ENCODE measurements at places on chromosomes 7 and 10. TPM values are rescaled to one million over a fixed set of nuclear protein-coding genes. Genes with fewer than 3 reads are reported as not detected.

- DNase-seq = peak; percentile 81
Measured at GRCh38 chr10:4947635-4948596, 15.3 kb upstream of the AKR1C1 start.

GRCh38 chr7:107237451-107237850, 68.6 kb downstream of the HBP1 start:
- DNase-seq = no peak

GRCh38 chr7:148110097-148110868, 480.3 kb upstream of the C7orf33 start:
- DNase-seq = peak; percentile 22

GRCh38 chr7:156579566-156579965, 61.0 kb upstream of the RNF32 start:
- DNase-seq = no peak

- DNase-seq = peak; percentile 75
Measured at GRCh38 chr10:87092861-87093631, 1.6 kb downstream of the GLUD1 start.

Gene SRRT
- 177 TPM for total RNA-seq

Gene CHST12
- total RNA-seq = 12.2 TPM

- peak; percentile 53 for DNase-seq
Measured at GRCh38 chr7:34928052-34928451, 109.2 kb downstream of the DPY19L1 start.

GRCh38 chr7:1953199-1954190, 279.2 kb downstream of the MAD1L1 start:
- no peak for DNase-seq

DNA sequence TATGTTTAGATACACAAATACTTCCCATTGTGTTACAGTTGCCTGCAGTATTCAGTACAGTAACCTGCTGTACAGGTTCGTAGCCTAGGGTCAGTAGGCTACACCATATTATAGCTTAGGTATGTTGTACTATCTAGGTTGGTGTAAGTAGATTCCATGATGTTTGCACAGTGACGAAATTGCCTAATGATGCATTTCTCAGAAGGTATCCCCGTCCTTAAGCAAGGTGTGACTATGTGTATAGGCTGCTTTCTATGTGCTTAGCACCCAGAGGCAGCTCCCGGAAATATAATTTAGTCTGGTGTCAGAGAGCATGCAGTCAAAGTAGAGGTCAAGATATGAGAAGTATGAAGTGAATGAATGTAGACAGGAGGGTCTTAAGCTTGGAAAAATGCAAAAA, 9.8 kb downstream of the MAPK8 start:
- no peak for DNase-seq

- no peak for DNase-seq
Measured at GRCh38 chr7:87337331-87337730, 8.1 kb upstream of the CROT start.

Gene HECTD2
- total RNA-seq = 2.9 TPM

Gene TMEM229A
- not detected for total RNA-seq

- no peak for DNase-seq
Measured at GRCh38 chr10:71770789-71771188, 2.5 kb downstream of the VSIR start.

DNA sequence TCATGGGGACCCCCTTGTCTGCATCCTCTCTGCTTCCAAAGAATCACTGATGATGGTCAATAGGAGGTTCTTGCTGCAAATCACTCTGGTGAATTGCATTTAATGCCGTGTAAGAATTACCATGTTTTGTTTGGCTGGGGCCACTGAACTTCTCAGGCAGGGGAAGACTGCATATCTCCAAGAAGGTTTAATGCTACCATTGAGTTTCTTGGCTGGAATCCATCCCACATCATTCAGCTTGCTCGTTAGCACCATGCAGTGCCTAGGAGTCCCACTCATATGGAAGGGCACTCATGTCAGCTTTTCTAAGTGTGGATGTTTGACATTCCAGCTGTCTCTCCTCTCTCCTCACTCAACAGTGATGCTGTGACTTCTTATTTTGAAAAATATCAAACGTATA, 50.2 kb upstream of the BAMBI start:
- no peak for DNase-seq

DNA sequence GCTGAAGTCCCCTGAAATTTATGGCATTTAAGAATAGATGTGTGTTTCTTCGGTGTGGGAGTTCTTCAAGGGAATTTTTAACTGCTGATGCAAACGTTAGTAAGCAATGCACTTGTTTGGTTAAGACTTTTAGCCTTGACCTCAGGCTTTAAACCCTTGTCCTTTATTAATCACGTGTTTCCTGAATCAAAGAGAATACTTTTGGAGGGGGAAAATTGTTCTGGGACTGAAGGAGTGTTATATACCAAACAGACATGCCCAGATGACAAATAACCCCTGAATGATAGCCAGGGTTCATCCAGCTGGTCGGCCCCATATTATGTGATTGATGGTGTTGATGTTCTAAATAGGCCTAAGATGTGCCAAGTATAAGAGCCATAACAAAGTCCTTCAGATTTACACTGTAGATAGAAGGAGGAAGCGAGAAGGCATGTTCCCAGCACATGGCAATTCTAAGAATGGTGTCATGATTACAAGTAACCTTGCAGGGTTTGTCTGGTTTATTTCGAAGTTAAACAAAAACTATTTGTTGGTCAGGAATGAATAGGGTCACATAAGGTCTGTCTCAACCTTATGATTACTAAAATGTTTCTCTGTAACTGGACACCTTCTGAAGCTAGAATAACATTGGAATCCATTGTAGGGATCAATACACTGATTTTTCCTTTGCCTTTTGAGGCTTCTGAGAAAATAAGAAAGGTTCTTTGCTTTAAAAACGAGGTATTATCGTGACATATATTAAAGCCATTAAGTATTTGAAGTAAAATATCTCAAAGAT, 124.2 kb upstream of the SEM1 start:
- peak; percentile 71 for DNase-seq

Gene DNAJC12
- 15.5 TPM for total RNA-seq

- peak; percentile 81 for DNase-seq
Measured at GRCh38 chr10:4763960-4764428, 62.0 kb upstream of the AKR1E2 start.

GRCh38 chr7:98622926-98623325, 5.8 kb downstream of the NPTX2 start:
- DNase-seq = no peak

Gene CELF2
- not detected for total RNA-seq
